ENCODE measurements at places on chromosomes 2 and 18.

- DNase-seq, result no peak
These were observed 224.2 kb downstream of the NUP35 start for GRCh38 chr2:183348492-183348891.

DNA sequence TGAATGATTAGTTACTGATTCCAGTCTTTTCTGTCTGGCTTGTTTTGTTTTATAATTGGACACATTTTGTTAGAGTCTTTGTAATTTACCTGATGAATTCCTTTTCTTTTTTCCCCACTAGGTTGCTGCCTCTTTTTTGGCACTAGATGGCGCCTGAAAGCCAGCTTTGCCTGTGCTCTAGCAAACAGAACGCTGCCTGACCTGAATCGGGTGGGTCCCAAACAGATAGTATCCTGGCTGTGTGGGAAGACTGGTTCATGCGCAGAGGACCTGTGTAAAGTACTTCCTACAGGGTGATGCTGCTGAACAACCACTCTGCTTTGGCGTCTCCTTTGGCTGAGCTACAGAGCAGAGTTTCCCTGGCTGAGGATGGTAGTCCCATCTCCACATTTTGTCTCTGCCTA lies 288.2 kb downstream of the IKZF2 start:
- DNase-seq, result no peak

DNA sequence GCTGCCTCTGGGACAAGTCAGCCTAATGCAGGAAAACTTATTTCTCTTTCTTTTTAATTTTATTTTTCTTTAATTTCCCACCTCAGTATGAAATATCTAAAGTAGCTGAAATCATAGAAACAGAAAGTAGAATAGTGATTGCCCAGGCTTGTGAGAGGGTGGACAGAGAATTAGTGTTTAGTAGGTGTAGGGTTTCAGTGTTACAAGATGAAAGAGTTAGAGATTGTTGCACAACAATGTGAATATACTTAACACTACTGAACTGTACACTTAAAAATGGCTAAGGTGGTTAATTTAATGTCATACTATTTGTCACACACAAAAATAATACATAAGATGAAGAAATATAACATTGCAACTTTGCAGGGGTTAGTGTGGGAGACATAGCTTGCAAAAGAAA lies 80.8 kb downstream of the NAT8 start:
- no peak for DNase-seq

DNA sequence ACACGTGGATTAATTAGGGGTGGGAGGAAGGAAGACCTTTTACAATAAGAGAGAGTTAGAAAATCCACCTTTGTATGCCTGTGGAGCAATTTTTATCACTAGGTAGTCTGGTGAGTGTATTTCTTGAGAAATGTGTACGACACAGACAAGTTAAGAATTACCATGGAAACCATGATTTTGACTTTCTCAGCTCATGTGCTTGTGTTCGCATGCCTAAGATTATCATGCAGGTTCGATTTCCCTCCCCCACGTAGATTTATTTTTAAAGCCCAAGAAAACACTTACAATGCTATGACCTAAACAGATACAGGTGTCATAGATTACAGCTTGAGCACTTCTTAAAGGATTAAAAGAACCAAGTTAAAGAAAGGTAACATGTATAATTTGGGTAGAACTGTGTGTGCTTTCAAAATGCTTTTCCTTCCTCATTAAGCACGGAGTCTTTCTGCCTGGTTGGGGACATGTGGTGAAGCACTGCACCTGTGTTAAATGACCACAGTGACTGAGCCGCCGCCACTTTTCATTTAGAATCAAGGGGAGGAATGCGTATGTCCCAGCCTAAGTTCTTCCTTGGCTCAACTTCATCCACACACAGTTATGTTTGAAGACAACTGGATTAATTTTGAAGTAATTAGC lies 16.6 kb downstream of the SERTAD2 start:
- DNase-seq, result no peak
